ENCODE measurements at places on chromosomes 11 and 22. TPM values are rescaled to one million over a fixed set of nuclear protein-coding genes. Genes with fewer than 3 reads are reported as not detected.

The DERL3 gene
- 0.17 TPM for total RNA-seq

The OR8B8 gene
- total RNA-seq = not detected

The FGF3 gene
- not detected for total RNA-seq

The RBFOX2 gene
- total RNA-seq = 31.6 TPM

The CRYBB3 gene
- total RNA-seq = 0.22 TPM

The DEFB131B gene
- total RNA-seq = not detected

The TMPRSS13 gene
- total RNA-seq = not detected

The VWA5A gene
- total RNA-seq = 0.34 TPM

The CCDC73 gene
- total RNA-seq = not detected

The GRIA4 gene
- total RNA-seq = not detected

The OR2AG1 gene
- not detected for total RNA-seq

All from A549 treated with CORT108297 at 1 μM for 4 hours (cell line).